Stimulated activated CD8-positive, alpha-beta memory T cell treated with anti-CD3 and anti-CD28 coated beads, Interleukin-7, amount 100 ng/mL, for 24 hours (primary cell): ENCODE measurements at places on chromosomes 4 and X.

GRCh38 chrX:74286950-74287740 lies 16.8 kb upstream of the ZCCHC13 start:
- DNase-seq: no peak

DNA sequence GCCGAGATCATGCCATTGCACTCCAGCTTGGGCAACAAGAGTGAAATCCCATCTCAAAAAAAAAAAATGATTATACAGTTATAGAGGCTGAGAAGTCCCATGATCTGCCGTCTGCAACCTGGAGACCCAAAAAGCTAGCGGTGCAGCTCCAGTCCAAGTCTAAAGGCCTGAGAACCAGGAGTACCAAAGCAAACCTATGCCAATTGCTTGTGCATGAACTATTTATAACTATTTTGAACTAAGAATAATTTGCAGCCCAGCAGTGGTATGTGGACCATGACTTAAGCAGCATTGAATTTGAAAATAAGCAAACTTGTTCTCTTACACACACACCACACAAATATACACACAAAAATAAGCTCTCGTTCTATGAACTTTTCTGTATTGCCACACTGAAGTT lies 51.8 kb downstream of the TASL start:
- DNase-seq: no peak

- DNase-seq: no peak
These were observed 999.5 kb upstream of the INTU start for GRCh38 chr4:126633306-126633705.

- DNase-seq: no peak
These were observed 24.2 kb upstream of the ARHGEF9 start for GRCh38 chrX:63809173-63809572.

- DNase-seq: peak; percentile 13
These were observed 85.4 kb upstream of the GBA3 start for GRCh38 chr4:22607382-22607781.

- DNase-seq: no peak
These were observed 256.0 kb downstream of the DHX15 start for GRCh38 chr4:24328310-24328709.

DNA sequence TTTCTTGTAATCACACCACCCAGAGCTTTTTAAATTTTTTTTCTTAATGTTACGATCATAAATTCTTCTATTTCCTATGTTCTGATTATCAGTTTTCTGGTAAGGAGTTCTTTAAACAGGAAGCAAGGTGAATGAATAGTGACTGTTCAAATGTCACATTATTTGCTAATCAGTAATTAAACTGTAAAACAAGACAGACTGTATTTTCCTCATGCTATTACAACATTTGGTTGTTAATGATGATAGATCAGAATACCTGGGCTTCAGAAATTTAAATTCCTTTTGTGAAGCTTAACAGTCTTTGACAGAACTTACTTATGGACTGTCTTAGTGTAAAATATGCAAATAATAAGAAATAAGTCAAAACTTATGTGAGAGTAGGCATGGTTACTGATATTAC lies 41.4 kb downstream of the CLCN3 start:
- DNase-seq: no peak

- DNase-seq: no peak
These were observed 16.7 kb upstream of the COL25A1 start for GRCh38 chr4:109319156-109319555.

DNA sequence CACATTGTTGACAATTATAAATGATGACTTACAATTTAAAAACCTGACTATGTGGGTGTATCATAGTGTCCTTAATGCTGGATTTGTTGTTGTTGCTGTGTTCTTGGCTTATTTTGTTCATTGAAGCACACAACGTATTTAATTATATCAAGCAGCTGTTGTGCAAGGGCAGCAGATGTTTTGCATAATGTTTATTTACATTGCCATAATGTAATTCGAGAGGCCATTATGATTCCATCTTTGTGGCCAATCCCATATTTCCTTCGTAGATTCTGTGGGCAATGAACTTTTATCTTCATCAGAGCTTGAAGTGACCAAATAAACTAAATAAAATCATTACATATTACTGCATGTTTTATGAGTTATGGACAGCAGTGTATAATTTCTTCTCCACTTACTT lies 422.6 kb upstream of the GALNTL6 start:
- no peak for DNase-seq

DNA sequence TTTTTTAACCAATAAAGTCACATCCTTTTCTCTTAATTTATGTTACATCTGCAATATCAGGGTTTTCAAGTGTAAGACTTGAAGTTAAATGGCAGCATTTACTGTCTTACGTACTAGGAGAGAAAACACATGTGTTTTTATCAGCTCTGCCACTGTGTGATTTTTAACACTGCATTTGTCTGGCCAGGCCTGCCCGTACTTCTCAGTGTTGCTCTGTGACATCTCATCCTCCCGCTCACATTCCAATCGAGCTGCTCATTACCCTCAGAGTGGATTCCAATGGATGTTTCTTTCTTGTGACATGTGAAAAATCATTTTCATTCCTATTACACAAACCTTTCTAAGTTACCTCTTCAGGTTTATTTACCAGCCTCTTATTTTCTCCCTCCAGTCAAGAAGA lies 420.3 kb downstream of the FAT4 start:
- DNase-seq: no peak

DNA sequence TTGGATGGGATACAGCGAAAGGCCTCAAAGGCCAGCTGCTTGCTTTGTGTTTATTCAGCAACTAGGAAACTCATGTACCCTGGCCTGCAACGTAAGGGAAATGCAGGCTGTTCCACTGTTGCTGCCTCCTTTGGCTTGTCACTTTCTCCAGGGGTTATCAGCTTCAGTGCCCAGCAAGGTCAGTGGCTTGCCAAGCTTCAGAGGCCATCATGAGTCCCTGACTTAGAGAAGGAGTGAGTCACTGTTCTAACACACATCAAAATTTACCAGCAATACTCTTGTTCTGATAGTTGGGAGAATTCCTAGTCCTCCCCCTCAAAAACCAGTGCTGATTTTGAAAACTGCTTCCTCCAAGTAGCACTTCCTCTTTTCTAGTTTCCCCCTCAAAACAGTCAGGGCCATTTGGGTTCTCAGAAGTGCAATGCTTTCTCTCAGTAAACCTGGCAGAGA lies 250.8 kb downstream of the ARHGAP24 start:
- no peak for DNase-seq

DNA sequence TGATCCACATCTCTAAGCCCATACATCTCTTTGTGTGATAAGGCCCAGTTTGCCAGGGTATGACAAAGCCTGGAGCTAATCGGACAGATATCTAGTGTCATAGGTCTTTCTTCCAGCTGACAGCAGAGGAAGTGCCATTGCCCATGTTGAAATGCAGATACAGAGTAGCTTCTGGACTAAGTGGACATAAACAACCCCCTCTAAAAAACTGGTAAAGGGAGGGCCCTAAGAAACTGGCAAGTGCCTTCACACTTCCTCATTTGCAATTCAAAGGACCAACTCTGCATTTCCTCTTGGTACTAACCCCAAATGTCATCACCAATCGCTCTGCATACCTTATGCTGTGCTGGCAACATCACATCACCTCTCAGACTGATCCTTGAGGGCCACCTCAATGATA lies 20.8 kb downstream of the ARHGEF6 start:
- no peak for DNase-seq

DNA sequence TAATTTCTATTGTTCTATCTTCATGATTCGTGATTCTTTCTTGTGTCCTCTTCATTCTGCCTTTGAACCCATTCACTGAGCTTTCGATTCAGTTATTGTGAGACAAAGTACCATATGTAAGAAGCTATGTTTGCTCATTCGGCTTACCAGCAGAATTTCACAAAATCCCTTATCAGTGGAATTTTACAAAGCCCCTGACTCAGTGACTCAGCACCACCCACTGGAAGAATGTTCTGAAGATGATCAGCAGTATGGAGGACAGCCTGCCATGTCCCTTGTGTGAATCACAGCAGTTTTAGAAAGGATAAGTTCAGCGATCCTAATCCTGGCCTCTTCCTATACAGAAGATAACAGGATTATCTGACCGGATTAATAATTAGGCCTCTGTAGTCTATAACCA lies 5.8 kb upstream of the UXT start:
- DNase-seq: no peak

GRCh38 chrX:69262036-69262936 lies 97.0 kb upstream of the PJA1 start:
- DNase-seq: no peak

DNA sequence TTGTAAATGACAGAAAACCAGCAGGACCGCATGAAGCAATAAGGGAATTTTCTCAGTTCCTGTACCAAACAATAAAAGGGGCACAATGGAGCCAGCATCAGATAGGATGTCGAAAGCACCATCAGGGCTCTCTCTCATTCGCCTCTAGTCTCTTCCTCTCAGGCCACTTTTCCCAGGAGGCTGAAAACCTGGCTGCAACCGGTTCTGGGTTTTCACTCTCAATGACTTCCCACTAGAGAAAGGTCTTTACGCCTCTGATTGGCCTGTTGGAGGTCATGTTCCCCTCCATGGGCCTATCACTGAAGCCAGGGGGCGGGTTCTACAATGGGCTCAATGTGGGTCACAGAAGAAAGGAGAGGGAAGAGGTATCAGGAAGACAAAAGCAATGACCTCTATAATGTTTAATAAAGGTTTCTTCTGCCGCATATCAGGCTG lies 29.3 kb downstream of the ZNF827 start:
- DNase-seq: no peak

GRCh38 chrX:10726647-10727046 lies 106.3 kb upstream of the MID1 start:
- DNase-seq: no peak

DNA sequence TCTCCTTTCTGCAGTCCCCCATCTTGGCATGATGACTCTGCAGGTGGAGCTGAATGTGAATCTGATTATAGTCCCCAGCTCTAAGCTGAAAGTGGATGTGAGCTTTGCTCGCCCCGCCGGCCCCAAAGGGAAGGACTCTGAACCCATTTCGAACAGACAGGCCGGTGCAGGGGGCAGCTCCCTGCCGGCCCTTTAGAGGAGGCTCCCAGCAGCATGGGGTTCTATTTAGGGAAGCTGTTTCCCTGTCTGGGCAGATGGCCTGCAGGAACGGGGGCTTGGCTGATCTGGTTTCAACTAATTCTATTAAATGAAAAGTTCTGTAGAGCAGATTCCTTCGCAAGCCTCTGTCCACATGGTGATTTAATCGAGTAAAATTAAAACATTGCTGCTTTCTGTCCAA lies 104.8 kb upstream of the MSX1 start:
- no peak for DNase-seq

GRCh38 chr4:112739442-112739841 lies 102.5 kb downstream of the LARP7 start:
- no peak for DNase-seq

GRCh38 chrX:132467989-132468388 lies 20.8 kb downstream of the MBNL3 start:
- DNase-seq: no peak

DNA sequence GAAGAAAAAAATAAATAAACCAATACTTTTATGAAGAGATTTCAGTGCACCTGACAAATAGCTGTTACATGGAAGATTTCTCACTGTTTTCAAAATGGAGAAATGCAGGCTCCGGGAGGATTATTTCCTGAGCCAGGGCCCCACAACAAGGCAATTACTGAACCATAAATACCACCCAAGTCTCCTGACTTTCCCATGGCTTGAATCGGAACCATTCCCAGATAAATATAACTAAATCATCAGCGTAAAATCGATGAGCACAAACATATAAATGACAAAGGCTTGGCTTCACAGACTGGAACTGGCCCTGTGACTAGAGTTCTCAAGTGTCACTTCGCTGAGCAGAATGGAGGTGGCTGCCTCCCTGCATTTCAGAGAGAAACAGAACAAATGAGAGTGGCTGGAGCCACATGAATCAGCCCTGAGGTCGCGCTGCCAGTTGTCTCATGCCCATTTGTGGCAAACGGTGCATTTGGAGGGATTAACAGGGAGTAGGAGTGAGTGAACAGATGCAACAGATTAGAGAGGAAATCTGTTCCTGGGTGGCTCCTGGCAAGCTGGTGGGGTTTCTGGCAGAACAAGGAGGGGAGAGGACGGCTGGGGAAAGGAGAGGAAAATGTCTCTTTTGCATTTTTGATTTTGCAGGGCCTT lies 57.3 kb upstream of the STIM2 start:
- no peak for DNase-seq

- DNase-seq: no peak
These were observed 1565.1 kb downstream of the ARAP2 start for GRCh38 chr4:34679228-34679627.

- DNase-seq: no peak
These were observed 109.0 kb upstream of the ATOH1 start for GRCh38 chr4:93719552-93719951.

- DNase-seq: no peak
These were observed 44.0 kb upstream of the CT47C1 start for GRCh38 chrX:119028733-119029330.

- no peak for DNase-seq
These were observed 69.0 kb upstream of the HPF1 start for GRCh38 chr4:169826634-169827187.

GRCh38 chr4:74217365-74217764 lies 59.4 kb downstream of the MTHFD2L start:
- DNase-seq: no peak

- DNase-seq: no peak
These were observed 122.6 kb upstream of the ANK2 start for GRCh38 chr4:112926819-112927218.

DNA sequence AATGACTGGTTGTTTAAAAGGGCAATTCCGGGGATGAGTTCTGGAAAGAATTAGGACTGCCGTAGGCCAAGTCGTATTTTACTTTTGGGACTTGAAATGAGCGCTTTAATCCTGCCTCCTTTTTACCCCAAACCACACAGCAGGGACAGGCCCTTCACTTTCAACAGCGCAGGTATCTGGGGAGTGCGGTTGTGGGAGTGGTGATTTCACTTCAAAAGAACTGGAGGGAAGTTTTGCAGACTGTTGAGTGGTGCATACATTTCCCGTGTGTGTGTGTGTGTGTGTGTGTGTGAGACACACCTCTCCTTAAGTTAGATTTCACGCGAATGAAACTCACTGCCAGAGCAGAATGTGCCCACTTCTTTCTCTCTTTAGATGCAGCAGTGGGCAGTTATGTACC lies 2.8 kb downstream of the NHS start:
- no peak for DNase-seq

DNA sequence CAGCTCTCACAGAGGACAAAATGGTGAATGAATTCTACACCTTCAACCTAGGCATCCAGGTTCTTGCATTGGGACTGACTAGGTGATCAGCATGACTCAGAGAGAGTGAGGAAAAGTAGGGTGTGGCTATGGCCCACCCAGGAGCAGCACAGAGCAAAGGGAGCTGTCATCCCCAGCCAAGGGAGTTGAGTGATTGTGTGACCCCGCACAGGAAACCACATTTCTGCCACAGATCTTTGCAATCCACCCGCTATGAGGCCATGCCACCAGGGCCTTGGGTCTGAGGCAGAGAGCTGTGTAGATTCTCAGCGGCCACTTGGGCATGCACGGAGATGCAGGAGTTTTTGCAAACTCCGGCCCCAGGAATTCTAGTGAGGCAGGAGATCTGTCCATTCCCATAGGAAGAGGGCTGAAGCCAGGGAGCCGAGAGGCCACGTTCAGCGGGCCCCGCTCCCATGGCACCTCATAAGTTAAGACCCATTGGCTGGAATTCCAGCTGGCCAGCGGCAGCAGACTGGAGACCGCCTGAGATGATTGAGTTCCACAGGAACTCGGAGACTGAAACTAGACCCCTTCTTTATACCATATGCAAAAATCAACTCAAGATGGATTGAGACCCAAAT lies 75.9 kb downstream of the NAA11 start:
- no peak for DNase-seq

GRCh38 chr4:118991686-118992085 lies 103.0 kb downstream of the SYNPO2 start:
- DNase-seq: no peak

GRCh38 chrX:50497114-50497513 lies 26.5 kb upstream of the DGKK start:
- no peak for DNase-seq
